Astrocyte of the cerebellum (primary cell): ENCODE measurements at places on chromosomes 2 and 18.
A peak's percentile ranks its signal among the peaks of the same experiment; 100 is the strongest.

GRCh38 chr2:10016802-10017258 lies 26.5 kb upstream of the KLF11 start:
- DNase-seq, result no peak

DNA sequence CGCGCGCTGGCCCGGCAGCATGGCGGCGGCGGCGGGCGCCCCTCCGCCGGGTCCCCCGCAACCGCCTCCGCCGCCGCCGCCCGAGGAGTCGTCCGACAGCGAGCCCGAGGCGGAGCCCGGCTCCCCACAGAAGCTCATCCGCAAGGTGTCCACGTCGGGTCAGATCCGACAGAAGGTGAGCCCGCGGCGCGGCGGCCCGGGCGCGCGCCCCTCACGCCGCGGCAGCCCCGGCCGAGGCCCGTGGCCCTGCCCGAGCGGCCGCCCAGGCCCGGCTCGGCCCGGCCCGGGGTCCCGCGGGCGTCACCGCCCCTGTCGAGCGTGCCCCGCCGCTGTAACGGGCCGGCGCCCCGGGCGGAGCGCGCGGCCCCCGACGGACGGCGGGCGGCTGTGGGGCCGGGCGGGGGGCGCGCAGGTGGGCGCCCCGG lies 218 bp downstream of the DGKD start:
- no peak for DNase-seq

- no peak for DNase-seq
Measured at GRCh38 chr2:6181926-6182325, 489.7 kb downstream of the SOX11 start.

GRCh38 chr2:236176951-236177350 lies 8.8 kb upstream of the GBX2 start:
- no peak for DNase-seq

- DNase-seq, result no peak
Measured at GRCh38 chr2:135768863-135769262, 27.2 kb downstream of the UBXN4 start.

- no peak for DNase-seq
Measured at GRCh38 chr2:240351826-240352426, 83.5 kb upstream of the GPC1 start.

DNA sequence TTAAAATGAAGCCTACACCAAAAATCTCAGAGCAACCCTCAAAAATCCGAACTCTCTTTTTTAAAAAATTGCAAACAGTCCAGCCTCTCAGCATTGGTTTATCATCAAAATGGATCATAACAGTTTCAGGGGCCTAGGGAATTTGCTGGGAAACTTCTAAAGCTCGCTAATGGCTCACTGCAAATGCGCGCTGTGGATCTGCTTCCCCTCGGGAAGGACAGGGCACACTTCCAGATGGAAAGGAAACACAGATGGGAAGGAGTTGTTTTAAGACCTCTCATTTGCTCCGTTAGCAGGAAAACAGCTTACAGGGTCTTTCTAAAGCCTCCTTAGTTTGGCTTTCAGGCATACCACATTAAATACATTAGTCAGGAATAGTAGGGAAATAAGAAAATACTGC lies 27.2 kb downstream of the FECH start:
- no peak for DNase-seq

DNA sequence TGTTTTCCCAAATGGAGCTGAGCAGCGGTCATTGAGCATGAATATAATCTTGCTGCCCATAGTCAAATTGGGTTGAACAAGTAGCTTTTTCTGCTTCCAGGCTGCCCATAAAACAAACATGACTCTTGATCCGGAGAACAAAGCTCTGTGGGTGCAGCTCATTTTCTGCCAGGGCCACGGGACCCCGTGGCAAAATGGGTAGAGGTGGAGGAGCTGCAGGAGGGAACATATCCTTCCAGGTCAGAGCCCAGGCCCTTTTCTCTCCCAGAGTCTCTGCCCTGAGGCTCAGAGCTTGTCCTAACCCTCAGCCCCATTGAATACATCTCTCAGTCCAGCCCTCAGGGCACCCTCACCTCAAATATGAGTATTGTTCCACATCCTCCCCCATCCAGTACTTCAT lies 151.6 kb upstream of the TWIST2 start:
- DNase-seq, result no peak

DNA sequence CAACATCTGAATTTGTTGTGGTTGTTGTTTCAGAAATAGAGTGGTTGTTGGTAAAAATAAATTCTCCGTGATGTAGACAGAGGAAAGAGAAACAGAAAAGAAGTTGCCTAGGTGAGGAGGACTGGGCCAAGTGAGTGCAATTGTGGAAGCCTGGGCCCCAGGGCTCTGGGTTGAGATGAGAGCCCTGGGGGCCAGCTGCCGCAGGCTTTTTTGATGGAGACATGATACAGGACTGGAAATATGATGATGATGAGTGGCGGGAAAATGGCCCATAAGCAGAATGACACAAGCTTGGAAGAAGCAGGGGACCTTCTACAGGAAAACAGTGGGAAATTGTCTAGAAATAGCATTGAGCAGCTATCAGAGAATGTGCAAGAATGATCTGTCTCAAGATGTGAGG lies 181.8 kb downstream of the TDRD15 start:
- no peak for DNase-seq

GRCh38 chr18:35442701-35443100 lies 55.1 kb downstream of the INO80C start:
- no peak for DNase-seq

GRCh38 chr2:218981881-218982585 lies 3.0 kb downstream of the FEV start:
- DNase-seq, result no peak

GRCh38 chr2:230984393-230985220 lies 11.3 kb upstream of the SPATA3 start:
- DNase-seq, result no peak

GRCh38 chr18:61236356-61237057 lies 96.7 kb upstream of the CDH20 start:
- no peak for DNase-seq

GRCh38 chr2:100285691-100286090 lies 36.6 kb downstream of the LONRF2 start:
- peak; percentile 75 for DNase-seq

DNA sequence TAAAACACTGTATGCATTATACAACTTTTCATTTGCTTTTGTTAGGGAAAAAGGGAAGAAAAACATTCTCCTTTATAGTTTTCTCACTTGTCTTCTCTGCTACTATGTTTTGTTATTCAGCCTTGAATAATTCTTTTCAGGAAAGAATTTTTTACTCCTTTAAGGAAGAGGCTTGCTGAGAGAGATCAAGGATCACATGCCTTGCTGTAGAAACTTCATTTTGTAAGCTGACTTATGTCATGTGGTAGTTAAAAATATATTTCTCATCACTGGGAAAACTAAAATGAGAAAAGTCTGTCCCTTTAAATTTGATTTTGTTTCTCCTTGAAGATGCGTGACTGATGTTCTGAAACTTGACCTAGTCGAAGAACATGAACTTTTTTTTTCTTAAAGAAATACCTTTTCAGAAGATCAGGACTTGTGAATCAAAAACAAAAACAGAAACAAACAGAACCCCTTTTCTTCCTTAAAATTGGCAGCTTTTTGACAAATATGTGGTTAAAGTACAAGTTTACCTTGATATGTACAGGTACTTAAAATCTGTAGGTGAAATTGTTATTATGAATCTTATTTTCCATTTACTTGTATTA lies 145.1 kb downstream of the COMMD1 start:
- DNase-seq, result peak; percentile 2

DNA sequence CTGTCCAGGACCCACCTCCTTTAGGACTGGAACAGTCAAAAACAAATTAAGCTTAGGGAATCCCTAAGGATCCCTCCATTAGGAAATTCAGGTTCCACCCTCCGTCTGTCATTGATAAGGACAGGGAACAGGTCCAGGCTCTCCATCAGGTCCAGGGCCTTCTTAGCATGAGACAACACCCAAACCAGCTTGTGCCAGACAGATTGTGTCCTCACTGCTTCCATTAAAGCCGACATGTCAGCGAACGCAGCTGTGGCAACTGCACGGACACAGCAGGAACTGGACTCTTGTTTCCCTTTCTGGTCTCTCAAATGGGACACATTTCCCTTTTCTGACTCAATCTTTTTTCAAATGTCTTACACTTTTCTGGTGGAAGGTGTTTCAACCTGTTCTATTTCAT lies 81.4 kb downstream of the BCL11A start:
- no peak for DNase-seq

- no peak for DNase-seq
Measured at GRCh38 chr2:40432921-40433483, 18.9 kb downstream of the SLC8A1 start.

DNA sequence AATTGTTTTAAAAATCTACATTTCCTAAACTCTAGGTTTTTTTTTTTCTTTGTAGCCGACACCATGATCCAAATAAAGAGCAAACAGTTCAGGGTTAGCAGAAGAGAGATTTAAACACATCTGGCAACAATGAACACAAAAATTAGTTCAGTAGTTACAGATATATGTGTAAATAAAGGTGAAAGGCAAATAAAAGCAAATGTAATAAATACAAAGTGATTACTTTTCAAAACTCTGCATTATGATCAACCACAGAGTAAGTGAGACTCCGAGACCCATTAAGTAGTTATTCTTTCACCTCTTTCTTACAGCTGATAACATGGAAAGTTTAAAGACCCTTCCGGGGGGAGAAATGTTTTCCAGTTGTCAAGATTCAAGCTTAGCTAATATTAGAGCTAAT lies 716 bp downstream of the CALCRL start:
- no peak for DNase-seq

DNA sequence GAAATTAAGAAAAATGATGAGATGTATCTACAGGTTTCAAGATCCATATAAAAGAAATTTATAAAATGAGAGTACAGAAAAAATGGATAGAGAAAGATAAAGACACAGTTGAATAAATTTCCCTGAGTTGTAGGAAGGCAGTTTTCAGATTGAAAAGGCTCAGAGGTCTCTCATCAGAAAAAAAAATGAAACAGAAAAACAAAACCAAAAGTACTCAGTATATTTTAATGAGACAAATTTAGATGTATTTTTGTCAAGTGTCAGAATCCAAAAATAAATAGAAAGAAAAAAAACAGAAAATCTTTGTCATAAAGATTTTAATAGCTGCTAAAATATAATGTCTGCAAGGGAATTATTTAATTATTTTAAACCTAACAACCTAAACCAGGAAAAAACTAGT lies 520.5 kb downstream of the KCNJ3 start:
- DNase-seq, result no peak

- no peak for DNase-seq
Measured at GRCh38 chr2:177754492-177754873, 318.1 kb downstream of the PDE11A start.

- DNase-seq, result no peak
Measured at GRCh38 chr2:237546040-237546875, 20.1 kb upstream of the PRLH start.
